NCI-H2029 treated with DMSO at 0.1 percent for 48 hours (cell line): ENCODE measurements at places on chromosomes 16 and 17.

GRCh38 chr17:70121126-70121525 lies 46.1 kb downstream of the KCNJ16 start:
- no peak for DNase-seq

GRCh38 chr16:12079412-12079965 lies 103.0 kb downstream of the SNX29 start:
- DNase-seq = no peak

GRCh38 chr16:69762814-69763598 lies 874 bp downstream of the WWP2 start:
- no peak for DNase-seq

DNA sequence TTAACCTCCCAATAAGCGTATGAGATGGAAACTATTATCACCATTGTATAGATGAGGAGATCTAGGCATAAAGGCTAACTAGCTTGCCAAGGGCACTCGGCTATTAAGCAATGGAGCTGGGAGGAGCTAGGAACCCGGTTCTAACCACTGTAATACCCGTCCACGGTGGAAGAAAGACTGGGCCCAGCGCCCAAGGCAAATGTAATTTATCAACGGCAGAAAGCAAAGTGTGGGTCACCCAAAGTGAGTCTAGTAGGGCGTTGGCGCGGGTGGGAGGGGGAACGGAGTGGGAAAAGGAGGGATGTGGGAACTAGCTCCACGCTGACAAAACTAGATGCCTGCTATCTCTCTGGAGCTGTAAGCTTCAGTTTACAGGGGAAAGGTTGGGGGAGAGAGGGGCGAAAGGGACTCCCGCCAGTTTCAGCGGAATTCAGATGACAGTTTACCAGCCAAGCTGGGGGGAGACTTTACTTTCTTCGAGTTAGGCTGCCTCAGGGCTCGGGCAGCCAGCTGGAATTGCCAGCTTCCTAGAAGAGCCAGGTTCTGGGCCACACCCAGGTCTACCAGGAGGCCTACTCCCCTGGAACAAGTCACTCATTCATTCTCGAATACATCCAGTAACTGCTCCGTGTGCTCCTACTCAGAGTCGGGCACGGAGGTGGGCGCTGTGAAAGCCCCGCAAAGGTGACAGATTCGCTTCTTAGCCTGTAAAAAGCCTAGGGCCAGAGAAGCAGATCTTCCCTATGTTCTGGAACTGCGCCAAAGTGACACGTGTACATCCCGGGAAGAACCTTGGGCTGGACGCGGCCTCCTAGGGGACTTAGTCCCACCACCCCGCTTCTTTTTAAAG lies 837 bp downstream of the LRRC59 start:
- no peak for DNase-seq

GRCh38 chr16:49972961-49973360 lies 52.1 kb upstream of the CNEP1R1 start:
- no peak for DNase-seq

DNA sequence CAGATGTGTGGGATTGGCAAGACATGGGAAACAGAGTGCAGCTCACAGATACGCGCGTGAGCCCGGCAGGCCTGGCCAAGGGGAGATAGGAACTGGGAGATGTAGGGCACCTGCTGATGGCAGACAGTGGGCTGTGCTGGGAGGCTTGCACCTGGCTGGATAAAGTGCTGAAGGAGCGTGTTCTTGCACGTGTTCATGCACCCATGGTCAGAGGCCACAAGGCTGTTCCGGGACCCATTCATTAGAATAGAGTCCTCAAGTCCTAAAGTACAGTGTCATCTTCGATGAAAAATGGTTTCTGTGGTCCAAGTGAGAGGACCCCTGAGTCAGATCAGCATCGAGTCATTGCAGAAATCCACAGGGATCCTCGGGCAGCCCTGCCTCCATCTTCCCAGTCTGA lies 236.4 kb downstream of the CCDC182 start:
- DNase-seq = no peak

GRCh38 chr17:3771140-3771539 lies 29.8 kb downstream of the ITGAE start:
- DNase-seq = no peak

- DNase-seq = no peak
Measured at GRCh38 chr17:79075446-79075750, 774 bp downstream of the ENGASE start.

GRCh38 chr17:42116705-42117396 lies 4.3 kb downstream of the KAT2A start:
- peak; percentile 59 for DNase-seq

DNA sequence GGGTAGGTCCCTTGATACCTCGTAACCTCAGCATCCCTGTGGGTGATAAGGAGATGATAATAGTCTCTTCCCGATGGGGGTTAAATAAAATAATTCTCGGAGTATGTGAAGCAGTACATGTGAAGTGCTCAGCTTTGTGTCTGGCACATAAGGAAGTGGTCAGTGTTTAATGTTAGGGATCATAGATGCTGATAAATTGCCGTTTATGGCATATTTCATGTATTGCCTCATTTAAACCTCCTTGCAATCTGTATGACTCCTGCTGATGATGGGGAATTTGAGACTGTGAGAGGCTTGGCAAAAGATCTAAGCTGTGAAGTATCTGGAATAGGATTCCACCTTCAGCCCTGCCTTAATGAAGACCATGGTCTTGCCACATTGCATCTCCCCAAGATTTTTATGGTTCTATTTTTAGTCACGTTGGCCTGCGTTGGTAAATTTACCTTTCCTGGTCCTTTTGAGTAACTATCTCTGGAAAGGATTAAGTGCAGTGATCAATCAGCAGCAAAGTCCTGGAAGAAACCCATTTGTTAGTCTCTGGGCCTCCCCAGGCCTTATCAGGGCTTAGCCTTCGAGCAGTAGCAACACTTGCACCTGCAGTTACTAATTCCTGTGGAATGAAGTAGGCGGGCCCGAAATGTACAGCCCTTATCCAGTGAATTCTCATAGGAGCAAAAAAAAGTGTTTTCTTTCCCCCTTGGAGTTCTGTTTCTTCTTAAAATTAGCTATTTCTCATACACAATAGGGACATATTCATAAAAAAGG lies 144.9 kb downstream of the WWOX start:
- no peak for DNase-seq

DNA sequence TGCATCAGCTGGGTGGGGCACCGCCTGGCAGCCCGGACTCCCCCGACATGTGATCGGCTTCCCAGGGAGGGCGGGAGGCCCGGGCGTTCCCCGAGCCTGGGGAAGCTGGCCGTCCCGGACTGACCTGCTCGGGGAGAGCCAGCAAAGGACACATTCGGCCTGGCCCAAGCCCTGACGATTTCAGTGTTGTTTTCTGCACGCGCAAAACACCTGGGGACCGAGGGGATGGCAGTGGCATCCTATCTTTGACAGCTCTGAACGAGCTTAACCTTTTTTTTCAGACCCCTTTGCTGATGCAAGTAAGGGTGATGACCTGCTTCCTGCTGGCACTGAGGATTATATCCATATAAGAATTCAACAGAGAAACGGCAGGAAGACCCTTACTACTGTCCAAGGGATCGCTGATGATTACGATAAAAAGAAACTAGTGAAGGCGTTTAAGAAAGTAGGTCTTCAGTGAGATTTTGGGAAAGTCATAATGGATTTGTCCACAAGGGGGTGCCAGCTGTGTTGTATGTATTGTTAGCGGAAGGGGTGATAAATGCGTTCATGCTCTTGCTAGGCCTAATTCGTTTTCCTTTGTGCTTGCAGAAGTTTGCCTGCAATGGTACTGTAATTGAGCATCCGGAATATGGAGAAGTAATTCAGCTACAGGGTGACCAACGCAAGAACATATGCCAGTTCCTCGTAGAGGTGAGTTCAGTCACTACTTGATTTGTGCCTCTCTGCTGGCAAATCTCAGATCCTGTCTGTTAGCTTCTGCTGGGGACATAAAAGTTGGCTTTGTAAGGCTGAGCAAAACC lies 1.0 kb downstream of the EIF1 start:
- no peak for DNase-seq

DNA sequence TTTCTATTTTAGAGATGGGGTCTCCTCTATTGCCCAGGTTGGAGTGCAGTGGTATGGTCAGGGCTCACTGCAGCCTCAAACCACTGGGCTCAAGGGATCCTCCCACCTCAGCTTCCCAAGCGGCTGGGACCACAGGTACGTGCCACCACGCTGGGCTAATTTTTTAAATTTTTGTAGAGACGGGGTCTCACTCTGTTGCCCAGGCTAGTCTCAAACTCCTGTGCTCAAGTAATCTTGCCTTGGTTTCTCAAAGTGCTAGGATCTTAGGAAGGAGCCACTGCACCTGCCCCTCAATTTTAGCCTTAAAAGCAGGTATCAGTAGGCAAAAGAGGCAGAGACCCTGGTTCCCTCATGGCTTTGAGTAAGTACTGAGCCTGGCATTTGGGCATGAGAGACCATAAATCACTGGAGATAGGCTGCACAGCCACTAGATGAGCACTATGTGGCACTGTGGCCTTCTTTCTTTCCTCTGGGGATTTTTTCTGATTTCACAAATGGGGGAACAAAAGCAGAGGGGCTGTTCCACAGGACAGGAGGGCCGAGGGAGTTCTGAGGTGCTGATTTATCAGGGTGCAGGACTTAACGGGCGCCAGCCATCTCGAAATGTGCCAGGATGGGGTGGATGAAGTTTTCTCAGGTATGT lies 82.2 kb downstream of the PLXDC1 start:
- DNase-seq = peak; percentile 1

DNA sequence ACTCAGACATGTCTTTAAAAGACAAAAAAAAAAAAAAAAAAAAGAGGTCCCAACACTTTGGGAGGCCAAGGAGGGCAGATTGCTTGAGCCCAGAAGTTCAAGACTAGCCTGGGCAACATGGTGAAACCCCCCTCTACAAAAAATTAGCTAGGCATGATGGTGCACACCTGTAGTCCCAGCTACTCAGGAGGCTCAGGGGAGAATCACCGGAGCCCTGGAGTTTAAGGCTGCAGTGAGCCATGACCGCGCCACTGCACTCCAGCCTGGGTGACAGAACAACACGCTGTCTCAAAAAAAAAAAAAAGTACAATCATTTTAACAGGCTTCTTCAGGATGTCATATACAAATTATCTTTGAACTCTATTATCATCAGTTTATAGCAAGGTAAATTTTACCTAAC lies 22.0 kb downstream of the C16orf87 start:
- DNase-seq = no peak

GRCh38 chr16:28983644-28984043 lies 1.2 kb upstream of the LAT start:
- DNase-seq = no peak

- DNase-seq = no peak
Measured at GRCh38 chr17:76502341-76503211, 1.4 kb upstream of the RHBDF2 start.

DNA sequence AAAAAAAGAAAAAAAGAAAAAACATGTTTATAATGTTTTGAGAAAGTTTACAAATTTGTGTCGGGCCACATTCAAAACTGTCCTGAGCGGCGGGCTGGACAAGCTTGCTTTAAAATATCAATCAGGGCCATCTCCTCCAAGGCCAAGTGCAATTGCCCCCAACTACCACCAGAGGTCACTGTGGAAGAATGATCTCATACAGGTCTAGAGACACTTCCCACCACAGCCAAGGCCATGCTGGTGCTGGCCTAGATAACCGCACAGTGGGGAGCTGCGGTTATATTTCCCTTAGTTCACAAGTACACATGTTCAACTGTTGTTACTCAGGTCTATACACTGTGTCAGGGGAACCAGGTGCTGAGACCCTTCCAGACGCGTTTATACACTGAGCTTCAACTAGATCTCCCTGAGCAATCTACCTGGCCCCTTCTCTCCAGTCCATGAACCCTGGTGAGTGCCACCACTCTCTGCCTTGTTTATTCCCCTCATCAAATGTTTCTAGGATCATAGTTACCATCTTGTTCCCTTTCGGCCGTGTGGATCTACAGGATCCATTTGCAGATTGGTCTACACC lies 83.8 kb upstream of the CCL2 start:
- no peak for DNase-seq

- DNase-seq = no peak
Measured at GRCh38 chr16:84704253-84704652, 4.5 kb downstream of the USP10 start.

- DNase-seq = peak; percentile 31
Measured at GRCh38 chr17:30093463-30094147, 23.0 kb upstream of the NSRP1 start.

DNA sequence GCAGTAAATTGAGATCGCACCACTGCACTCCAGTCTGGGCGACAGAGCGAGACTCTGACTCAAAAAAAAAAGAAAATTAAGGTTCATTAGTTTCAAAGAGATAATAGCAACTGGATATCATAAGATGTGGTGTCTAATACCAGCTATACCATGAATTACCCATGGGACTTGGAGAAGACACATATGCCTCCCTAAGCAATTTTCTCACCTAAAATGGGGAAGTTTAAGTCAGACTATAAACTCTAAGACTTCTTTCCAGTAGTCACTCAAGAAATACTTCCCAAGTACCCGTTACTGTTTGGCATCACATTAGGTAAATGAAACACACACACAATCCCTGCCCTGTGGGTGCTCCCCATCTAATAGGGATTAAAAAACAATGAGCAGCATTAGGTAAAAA lies 22.6 kb downstream of the SMURF2 start:
- no peak for DNase-seq

- DNase-seq = no peak
Measured at GRCh38 chr17:7838090-7839075, 4.4 kb downstream of the KDM6B start.

GRCh38 chr16:83552228-83552627 lies 255.6 kb upstream of the HSBP1 start:
- DNase-seq = no peak

- no peak for DNase-seq
Measured at GRCh38 chr17:31392856-31393748, 1.6 kb downstream of the RAB11FIP4 start.

- no peak for DNase-seq
Measured at GRCh38 chr16:63613701-63614100, 1508.2 kb downstream of the CDH11 start.

- no peak for DNase-seq
Measured at GRCh38 chr17:79520167-79521165, 90.4 kb downstream of the RBFOX3 start.

GRCh38 chr17:28751600-28752366 lies 8.0 kb downstream of the TRAF4 start:
- no peak for DNase-seq

DNA sequence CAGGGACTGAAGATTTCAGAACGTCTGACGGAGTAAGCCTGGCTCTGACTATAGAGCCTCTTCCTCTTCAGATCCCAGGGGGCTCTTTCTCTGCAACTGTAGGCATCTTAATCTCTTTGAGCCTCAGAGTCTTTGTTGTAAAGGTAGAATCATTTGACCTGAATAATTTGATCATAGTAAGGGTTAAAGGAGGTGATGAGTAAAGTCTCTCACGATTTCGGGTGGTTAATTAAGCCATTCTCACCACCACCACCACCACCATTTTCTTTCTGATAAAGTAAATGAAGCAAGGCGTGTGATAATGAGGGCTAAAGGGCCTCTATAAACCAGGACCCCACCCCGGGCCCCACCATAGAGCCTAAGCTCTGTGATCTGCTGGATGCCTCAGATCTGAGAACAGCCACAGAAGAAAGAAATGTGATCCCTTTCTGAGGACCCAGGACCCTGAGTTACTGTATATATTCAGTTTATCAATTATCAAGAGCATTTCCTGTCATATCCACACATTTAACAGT lies 33.0 kb upstream of the ADAMTS18 start:
- no peak for DNase-seq
